ENCODE measurements at places on chromosomes 5 and 9. TPM values are rescaled to one million over a fixed set of nuclear protein-coding genes. Genes with fewer than 3 reads are reported as not detected.
A peak's percentile ranks its signal among the peaks of the same experiment; 100 is the strongest.

DNA sequence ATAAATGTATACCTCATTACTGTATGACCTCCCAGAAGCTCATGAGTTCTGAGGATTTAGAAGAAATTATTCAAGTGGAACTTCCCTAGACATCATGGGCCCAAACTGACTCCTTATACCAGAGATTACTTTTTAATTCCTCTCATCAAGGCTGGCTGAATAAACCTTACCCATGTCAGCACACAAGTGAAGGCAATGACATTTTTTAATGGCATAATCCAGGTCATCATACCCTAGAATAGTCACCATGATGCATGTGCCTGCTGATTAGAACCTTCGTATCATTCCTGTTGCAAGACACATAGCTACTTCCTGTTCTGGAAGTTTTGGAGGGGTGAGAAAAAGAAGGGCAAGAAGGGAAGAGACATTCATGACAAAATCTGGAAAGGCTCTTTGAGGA lies 49.8 kb upstream of the IFNK start:
- H3K4me1 ChIP-seq, result peaks cover 44% of the 10 kb centered on the region
- no peak overlapping the region for H3K4me3 ChIP-seq
- no peak overlapping the region for H3K27ac ChIP-seq
- H3K36me3 ChIP-seq, result peaks cover 34% of the 10 kb centered on the region
- no peak for DNase-seq

DNA sequence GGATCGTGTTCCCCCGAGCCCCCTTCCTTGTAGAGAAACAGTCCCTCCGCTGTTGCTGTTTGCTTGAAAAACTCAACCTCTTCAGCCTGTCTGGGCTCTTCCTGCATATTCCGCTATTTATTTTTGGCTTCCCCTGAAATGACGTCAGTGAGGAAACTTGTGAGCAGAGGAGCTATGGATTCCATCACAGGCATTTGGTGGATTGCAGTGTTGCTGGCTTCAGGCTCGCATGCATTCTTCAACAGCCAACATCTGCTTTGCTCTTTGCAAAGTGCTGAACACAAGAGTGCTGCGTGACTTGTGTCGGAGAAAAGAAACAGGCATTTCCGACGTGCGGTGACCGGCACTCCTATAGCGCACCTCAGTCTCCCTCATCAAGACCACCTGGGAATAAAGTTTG lies 232.7 kb downstream of the RFK start:
- peak overlapping the region; percentile 16 for H3K27ac ChIP-seq
- no peaks in the 10 kb centered on the region for H3K27me3 ChIP-seq
- H3K4me3 ChIP-seq, result no peak overlapping the region
- H3K4me1 ChIP-seq, result peaks cover 30% of the 10 kb centered on the region

CHMP5 gene
- 51.4 TPM for total RNA-seq

ZNF366 gene
- total RNA-seq, result not detected

DNA sequence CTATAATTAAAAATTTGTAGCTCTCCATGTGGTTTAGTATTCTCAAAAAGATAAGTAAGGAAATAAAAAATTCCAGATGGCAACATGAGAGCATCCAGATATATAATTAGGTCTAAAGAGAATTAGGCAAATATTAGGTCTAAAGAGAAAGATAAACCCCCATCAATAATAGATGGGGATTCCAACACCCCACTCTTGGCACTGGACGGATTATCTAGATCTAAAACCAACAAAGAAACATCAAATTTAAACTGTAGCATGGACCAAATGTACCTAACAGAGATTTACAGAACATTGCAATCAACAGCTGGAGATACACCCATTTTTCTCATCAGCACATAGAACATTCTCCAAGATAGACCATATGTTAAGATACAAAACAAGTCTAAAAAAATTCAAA lies 31.6 kb downstream of the RGMB start:
- peaks cover 6% of the 10 kb centered on the region for H3K36me3 ChIP-seq
- H3K27me3 ChIP-seq, result no peaks in the 10 kb centered on the region
- H3K4me1 ChIP-seq, result no peaks in the 10 kb centered on the region
- no peak overlapping the region for H3K27ac ChIP-seq
- no peak overlapping the region for H3K4me3 ChIP-seq
- no peak for DNase-seq

F2RL2 gene
- total RNA-seq, result 0.29 TPM

Measured in type B pancreatic cell (in vitro differentiated cells).